ENCODE measurements at places on chromosomes 3 and 15.

GRCh38 chr3:57943525-57944495 lies 64.4 kb upstream of the FLNB start:
- no peak for DNase-seq

- DNase-seq, result no peak
These were observed 25.6 kb upstream of the TEX9 start for GRCh38 chr15:56339594-56339993.

DNA sequence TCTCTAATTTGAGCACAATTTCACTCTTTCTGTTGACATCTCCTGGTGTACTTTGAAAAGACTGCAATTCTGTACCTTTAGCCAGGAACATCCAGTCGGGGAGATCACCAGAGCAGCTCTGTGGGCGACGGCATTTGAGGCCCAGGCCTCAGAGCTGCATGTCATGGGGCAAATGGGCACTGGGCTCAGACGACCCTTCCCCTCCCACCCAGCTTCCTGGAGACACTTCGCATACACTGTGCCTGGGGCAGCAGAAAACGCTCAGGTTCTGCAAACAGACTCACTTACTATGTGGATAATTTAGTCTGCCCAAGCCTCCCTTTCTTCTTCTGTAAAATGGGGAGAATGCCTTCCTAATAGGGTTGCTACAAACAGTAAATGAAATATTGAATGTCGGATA lies 96.9 kb downstream of the HMG20A start:
- DNase-seq, result no peak

DNA sequence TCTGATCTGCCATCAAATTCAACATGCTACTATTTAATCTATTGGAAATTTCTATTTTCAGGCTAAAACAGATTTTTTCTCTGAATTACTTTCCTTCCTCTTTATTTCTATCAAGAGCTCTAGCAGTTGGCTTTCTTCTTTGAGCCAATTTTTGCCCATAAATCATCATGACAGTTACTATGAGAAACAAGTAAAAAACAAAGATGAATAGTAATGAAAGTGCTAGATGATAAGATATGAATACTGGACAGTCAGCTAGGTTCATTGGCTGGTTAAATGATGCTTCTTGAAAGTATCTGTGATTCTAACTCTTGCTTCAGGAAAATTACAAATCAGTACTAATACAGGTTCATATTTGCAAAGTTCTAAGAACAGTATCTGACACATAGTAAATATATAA lies 38.6 kb upstream of the NANOGP8 start:
- no peak for DNase-seq

GRCh38 chr15:28019594-28020309 lies 79.4 kb downstream of the OCA2 start:
- DNase-seq, result no peak

GRCh38 chr15:86833595-86833994 lies 753.9 kb downstream of the AGBL1 start:
- no peak for DNase-seq

DNA sequence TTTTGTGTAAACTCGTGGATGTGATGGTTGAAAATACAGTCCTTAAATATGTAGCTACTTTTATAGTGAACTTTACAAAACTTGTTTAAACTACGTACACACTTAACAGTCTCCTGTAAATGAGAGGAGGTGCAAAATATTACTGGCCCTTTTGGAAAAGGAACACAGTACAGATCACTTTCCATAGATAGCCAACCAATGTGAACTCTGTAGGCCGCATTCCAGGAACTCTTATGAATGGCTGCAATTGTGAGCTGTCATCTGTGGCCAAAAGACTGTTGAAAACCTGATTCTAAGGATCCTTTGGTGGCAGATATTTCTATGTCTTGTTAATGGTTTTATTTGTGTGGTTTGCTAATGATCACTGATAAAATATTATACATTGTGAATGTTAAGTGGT lies 6.2 kb downstream of the TSC22D2 start:
- no peak for DNase-seq

DNA sequence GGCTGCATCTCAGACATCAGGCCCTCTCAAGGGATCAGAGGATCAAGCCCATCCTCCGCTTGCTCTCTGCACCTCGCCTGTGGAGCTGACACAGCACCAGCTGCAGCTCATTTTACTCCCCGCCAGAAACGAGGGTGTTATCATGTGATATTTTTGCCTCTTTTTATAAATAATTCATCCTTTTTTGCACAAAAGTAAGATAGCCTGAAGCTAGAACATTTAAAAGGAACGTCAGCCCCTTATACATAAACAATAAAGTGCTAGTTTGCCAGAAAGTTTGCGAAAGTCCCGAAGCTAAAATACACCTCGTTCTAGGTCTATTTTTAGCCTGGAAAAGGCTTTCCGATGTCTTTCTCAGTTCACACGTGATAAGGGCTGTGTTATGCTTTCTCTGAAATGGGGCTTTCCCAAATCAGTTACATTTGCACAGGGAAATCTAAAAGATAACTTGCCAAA lies 9.6 kb upstream of the FAM174B start:
- no peak for DNase-seq

Measured in activated gamma-delta T cell treated with anti-CD3 and anti-CD28 coated beads, Interleukin-2, amount 50 U/mL, for 16 hours (primary cell).